Activated CD4-positive, alpha-beta T cell treated with anti-CD3 and anti-CD28 coated beads, Interleukin-10, Interleukin-2, amounts not matched to agents 100 ng/mL and 50 ng/mL, durations not matched to agents 16 hours and 8 hours (primary cell): ENCODE measurements at places on chromosomes 6 and 20.

- no peak for DNase-seq
Measured at GRCh38 chr6:25242567-25242966, 36.6 kb upstream of the CARMIL1 start.

DNA sequence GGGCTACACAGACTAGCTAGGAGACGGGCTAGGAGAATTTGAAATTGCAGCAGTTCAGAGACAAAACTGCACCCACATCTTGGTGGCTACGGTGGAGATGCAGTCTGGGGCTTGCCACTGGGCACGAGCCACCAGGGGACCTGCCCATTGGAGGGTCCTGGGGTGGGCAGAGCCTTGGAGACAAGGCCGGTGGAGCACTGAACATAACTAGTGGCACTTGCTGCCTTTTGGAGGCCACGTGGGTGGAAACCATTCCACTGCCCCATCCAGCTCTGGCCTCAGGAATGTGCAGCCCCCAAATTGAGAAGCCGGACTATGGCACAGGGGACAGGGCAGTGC lies 113.4 kb downstream of the NFATC2 start:
- DNase-seq: no peak

DNA sequence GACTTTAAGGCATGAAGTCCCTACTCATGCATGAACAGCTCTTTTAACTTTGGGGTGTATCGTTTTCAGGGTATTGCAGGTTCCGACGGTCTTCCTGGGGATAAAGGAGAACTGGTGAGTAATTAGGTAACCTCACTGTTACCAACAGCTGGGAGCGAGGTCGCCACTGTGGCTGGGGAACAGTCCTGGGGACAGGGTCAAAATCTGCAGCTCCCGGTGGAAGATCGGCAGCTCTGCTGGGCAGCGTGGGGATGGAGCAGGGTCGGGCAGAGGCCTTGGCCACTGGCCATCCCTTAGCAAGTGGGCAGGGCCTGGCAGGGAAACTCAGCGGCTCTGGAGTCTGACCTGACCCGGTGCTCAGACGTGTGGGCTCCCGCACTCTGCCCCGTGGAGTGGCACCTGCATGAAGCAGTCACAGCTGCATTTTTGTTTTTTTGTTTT lies 16.1 kb downstream of the COL9A3 start:
- no peak for DNase-seq

DNA sequence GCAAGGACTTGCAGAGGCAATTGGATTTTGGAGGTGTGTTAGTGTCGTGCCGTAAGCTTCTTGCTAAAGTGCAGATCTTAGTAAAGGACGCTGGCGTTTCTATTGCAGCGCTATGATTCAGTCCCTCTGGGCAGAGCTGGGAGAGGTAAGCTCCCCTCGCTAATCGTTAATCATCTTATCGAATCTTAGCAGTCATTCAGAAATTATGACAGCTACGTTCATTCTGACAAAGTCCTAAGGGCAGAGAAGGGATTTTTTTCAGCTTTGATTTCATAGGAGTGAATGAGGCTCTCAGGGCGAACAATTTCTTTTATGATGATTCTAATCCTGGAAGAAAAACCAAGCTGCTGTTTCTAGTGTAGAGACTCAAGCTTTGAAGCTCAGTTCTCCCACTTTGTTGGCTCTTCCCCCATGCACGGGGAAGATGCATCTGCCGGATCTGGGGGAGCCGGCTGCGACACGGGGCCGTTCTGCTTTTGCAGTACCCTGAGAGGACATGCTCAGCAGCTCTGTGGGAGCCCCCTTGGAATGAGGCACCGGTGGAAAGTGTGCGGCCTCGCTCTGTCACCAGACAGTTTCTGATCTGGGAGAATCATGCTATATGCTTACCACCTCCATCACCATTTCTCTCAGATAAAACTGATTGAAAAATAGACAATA lies 79.1 kb upstream of the SLC22A23 start:
- DNase-seq: no peak

GRCh38 chr6:157267109-157267611 lies 56.2 kb downstream of the TMEM242 start:
- DNase-seq: no peak

- no peak for DNase-seq
Measured at GRCh38 chr6:157411368-157411767, 30.4 kb downstream of the ZDHHC14 start.

DNA sequence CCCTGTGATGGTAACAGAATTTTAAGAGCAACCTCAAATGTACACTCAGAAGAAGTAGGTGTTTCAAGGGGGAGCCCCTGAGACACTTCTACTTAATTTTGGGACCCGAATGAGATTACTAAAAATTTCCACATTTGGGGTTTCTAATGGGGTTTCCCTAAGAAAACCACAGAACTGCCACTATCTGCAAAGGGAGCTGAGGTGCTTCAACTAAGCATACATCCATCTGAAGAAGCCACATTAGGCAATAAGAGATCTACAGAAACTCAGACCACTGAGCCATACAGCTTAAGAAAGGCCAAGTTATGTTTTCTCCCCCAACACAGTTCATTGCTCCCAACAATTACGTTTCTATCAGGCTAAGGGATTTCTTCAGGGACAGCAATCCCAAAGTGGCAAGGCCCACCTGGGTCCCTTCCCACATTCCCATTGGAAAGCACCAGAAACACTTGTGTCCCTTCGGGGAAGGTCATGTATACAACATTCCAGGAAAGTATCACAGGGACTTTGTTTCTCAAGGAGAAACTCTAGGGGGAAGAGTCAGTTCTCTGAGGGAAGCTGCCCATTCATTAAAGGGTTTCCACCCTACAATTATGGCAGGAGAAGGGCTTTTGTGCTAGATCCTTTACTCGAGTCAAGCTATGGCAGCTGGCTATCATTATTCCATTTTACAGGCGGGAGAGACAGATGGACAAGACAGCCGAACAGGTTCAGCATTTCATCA lies 5.0 kb downstream of the BCL2L1 start:
- peak; percentile 84 for DNase-seq

DNA sequence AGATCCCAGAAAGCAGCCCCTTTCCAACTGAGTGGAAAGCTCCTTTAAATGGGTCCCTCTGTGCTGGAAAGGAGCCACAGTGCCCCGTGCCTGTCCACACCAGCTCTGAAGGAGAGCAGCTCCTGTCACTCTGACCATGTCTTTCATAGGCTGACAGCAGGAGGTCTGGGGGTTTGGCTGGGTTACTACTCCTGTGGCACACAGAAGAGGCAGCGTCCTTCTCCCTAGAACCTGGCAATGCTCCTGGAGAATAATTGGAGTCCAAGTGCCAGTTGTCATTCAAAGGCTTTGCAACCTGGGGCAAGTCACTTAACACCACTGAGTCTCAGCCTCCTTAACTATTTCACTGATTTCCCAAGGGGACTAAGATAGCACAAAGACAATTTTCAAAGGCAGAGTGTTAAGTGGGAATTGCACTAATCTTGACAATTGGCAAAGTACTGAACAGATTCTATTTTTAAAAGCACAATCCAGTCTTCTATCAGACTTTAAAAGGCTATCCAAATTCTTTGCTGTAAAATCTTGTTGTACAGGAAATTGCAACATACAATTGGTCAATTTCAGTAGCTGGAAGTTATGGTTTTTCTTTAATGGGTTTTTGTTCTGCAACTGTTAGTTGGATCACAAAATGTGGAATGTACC lies 457.2 kb downstream of the KIF16B start:
- no peak for DNase-seq

DNA sequence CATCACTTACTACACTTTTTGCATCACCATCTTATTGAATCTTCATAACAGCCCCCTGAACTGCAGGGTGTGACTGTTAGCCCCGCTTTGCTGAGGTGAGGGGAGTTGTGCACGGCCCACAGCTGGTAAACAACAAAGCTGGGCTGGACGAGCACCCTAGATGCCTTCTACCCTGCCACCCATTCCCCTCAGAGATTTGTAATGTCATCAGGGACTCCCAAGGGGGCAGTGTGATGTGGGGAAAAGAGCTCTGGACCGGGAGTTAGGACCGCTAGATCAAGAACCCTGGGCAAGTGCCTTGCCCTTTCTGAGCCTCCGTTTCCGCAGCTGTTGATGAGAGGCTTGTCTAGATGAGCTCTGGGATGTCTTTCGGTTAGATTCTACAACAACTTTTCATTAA lies 20.9 kb downstream of the PKIG start:
- DNase-seq: no peak

DNA sequence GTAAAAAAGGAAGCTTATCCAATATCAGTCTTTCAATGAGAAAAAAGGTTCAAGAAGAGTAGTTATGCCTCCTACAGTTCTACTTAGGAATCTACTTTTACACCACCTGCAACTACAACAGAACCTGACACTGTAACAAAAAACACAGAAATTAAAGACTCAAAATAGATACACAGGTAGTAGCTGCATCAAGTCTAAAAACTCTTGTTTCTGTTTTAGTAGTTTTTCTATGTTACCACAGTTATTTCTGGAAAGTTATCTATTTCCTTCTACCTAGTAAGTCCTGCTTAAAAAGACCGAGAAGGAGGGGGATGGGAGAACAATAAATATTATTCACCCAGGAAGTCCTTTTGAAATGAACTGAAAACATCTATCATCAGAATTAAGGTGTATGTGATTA lies 52.5 kb downstream of the ATG5 start:
- peak; percentile 53 for DNase-seq

DNA sequence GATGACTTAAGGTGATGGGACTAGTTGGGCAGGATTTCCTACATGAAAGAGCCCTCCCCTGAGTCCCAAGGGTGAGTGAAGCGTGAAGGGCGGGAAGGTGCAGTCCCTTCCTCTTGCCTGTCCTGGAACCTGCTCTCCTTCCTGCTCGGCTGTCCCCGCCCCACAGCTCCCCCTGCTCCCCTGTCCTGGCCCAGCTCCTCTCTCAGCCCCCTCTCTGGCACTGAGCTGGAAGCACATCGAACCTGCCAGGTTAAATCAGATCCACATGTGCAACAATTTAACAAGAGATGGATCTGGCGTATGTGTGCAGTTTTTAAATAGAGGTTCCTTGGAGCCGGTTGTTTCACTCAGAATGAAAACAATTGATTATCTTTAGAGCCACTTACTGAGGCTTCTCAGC lies 95.0 kb downstream of the LRFN2 start:
- no peak for DNase-seq

- no peak for DNase-seq
Measured at GRCh38 chr6:33280539-33280938, 3.6 kb downstream of the B3GALT4 start.

DNA sequence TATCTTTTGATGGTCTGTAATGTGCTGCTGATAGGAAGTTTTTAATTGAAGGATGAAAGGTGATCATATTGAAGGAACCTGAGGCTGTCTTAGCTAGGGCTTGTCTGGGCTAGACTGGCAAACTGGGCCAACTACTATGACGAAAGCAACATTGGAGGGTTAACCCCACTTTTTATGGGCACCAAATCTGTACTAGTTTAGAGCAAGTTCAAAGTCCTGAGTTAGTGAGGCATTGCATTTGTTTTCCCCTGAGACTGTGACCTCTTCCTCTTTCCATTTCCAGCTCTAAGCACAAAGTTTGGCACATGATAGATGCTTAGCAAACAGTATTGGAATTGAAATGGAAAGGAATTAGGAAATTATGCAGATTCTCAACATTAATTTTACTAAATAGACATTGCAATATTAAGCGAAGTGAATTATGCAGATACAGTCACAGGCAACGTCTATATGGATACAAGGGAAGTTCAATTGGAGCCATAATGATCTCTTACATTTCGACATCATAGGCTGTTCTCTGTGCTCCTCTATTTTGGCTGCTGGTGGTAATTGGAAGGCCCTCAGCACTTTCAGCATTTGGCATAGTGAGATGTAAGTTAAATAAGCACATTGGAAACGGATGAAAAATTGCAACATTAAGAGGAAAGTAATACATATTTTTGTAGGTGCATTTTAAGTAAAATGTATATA lies 22.2 kb downstream of the CEP57L1 start:
- DNase-seq: no peak

DNA sequence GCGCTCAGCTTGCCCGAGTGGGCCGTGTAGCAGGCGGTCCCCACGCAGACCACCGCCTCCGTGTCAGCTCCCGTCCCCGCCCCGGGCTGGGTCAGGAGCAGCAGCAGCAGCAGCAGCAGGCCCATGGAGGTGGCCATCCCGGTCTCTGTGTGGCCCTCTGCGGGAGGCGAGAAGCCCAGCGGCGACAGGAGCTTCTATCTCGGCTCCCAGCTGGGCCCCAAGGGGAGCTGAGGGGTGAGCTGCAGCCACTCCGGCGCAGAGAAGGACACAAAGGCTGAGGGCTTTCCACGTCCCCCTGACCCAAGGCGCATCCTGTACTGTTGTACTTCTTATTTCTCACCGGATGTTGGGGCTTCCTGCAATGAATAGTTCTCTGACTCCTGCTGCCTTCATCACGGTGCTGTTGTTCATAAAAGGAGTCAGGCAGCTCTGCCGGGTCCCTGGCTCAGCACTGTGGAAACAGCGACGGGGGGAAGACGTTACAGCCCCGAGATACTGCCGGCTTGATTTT lies at the start of gene CD93:
CD93 (minus strand) TSS at position 269 of the 511 bp plus-strand sequence; CDS start at position 137, 132 bp downstream.
- DNase-seq: peak; percentile 85

DNA sequence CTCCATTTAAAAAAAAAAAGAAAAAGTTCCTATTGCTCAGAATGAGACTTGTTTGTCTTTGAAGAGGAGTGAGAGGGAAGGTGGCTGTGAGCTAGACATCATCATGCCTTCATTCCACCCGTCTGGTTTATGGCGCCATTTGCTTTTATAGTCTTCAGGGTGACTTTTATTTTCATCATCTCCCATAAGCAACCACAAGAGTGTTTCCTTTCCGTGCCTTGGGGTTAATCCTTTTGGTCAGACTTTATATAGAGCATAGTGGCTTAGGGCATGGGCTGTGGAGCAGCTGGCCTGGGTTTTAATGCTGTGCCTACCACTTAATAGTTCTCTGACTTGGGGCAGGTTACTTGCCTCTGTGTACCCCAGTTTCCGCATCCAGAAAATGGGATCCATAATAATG lies 77.8 kb downstream of the RREB1 start:
- no peak for DNase-seq

- no peak for DNase-seq
Measured at GRCh38 chr6:84119277-84119676, 85.7 kb downstream of the MRAP2 start.

GRCh38 chr6:51459958-51460357 lies 627.5 kb downstream of the PKHD1 start:
- no peak for DNase-seq

DNA sequence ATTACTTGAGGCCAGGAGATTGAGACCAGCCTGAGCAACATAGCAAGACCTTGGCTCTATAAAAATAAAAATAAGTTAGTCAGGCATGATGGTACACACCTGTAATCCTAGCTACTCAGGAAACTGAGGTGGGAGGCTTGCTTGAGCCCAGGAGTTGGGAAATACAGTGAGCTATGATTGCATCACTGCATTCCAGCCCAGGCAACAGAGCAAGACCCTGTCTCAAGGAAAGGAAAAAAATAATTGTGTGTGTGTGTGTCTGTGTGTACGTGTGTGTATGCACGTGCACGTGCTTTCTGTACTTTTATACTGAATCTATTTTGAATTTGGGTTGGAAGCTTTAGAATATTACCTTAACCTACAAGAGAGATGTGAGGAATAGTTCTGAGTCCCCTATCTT lies 58.9 kb downstream of the KIZ start:
- no peak for DNase-seq

GRCh38 chr20:60330461-60330860 lies 372.2 kb downstream of the CDH26 start:
- no peak for DNase-seq

GRCh38 chr6:89208551-89208950 lies 8.6 kb downstream of the GABRR1 start:
- no peak for DNase-seq

GRCh38 chr6:158322724-158323560 lies 10.7 kb downstream of the TULP4 start:
- peak; percentile 44 for DNase-seq

- DNase-seq: no peak
Measured at GRCh38 chr20:54843865-54844264, 368.5 kb downstream of the DOK5 start.
